HT1080 (cell line): ENCODE measurements at places on chromosomes 3 and 15. TPM values are rescaled to one million over a fixed set of nuclear protein-coding genes. Genes with fewer than 3 reads are reported as not detected.

DNA sequence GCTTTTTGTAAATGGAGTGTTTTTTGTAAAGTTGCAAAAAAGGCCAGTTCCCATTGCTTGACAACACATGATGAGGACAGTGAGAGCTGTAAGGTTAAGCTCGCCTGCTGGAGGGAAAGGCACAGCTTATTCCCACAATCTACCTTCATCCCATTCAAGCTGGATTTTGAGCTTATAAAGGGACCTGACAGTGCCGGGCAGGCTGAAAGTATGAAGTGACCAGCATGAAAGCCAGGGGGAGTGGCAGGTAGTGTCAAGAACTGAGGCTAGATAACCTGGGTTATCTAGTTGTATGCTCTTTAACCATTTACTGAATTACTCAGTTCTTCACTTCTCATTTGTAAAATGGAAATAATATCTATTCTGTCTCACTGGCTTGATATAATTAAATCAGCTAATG lies 52.3 kb upstream of the KPNA4 start:
- DNase-seq = no peak

GRCh38 chr15:98057453-98057852 lies 97.0 kb downstream of the ARRDC4 start:
- DNase-seq = no peak

Gene NR1I2
- 0.03 TPM in 2 replicates for total RNA-seq

- no peak for DNase-seq
Measured at GRCh38 chr3:52092271-52092660, 35.9 kb upstream of the DUSP7 start.

GRCh38 chr15:89761009-89761831 lies 10.2 kb upstream of the MESP1 start:
- DNase-seq = no peak

- DNase-seq = no peak
Measured at GRCh38 chr3:184474897-184475296, 86.7 kb upstream of the EPHB3 start.

GRCh38 chr3:50658831-50659230 lies 15.9 kb upstream of the DOCK3 start:
- DNase-seq = no peak

Gene SI
- not detected in 2 replicates for total RNA-seq

Gene BCHE
- 0.03 TPM in 1 of 2 replicates, not detected in the other for total RNA-seq
